ENCODE measurements at places on chromosomes 3 and 15.

DNA sequence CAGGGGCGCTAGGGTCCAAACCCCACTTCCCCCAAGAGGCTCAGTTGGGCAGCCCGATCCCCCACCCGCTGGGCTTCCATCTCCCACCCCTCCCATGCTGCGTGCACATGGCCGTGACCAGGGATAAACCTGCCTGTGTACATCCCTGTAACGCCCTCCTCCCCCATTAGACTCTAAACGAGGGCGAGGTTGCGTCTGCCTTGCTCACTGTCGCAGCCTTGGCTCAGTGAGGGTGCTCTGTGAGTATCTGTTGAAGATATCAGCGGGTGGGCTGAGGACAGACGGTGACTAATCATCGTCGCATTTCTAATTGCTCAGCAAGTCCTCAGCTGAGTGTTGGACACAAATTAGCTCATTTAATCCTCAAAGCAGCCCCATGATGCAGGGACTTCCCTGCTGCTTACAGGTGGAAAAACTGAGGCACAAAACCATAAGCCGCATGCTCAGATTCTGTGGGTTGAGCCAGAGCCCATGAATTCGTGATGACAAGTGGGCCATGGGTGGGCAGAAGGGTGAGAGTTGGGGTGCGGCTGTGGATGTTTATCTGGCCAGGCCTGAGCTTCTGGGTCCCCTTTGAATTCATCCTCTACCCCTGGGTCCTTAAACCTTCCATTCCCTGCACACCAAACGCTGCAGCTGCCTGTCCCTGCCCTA, 26.0 kb downstream of the FBLN2 start:
- no peak for DNase-seq

DNA sequence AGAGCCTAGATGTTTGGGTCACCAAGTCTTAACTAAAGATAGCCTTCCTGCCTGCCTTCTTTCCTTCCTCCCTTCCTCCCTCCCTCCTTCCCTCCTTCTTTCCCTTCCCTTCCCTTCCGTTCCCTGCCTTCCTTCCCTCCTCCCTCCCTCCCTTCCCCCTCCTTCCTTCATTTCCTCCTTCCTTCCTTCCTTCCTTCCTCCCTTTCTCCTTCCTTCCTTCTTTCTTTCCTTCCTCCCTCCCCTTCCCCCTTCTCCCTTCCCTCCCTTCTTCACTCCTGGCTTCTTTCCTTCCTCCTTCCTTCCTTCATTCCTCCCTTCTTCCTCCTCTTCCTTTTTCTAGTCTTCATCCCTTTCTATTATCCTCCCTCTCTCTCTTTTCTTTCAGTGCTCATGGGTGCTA, 2.0 kb downstream of the DNAJB8 start:
- no peak for DNase-seq

- no peak for DNase-seq
Measured at GRCh38 chr3:110813541-110813940, 258.1 kb upstream of the NECTIN3 start.

- no peak for DNase-seq
Measured at GRCh38 chr15:45703670-45704328, 69.0 kb downstream of the SQOR start.

DNA sequence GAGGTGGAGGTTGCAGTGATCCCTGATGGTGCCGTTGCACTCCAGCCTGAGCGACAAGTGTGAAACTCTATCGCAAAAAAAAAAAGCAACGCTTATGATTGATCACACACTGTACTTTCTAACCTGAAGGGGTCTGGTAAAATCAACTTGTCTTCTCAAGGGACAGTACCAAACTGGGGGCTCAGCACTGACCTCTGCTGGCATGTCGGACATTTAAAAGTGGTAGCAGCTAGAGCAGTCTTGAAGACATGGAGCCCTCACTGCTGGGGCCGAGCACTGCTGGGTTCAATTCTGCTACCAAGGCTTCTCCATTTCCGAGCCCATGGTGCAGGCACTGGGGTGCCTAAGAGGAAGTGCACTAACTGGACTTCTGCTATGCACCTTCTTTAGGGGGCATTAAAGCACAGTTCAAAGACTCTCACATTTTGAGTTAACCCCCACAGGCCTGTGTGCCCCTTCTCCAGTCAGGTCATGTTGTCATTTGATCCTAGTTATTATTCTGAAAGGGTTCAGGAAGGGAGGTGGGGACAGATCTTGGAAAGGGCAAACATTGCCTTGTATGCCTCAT, 26.4 kb upstream of the LAMP3 start:
- no peak for DNase-seq

GRCh38 chr15:40871749-40872617, 2.1 kb downstream of the RHOV start:
- peak; percentile 89 for DNase-seq

DNA sequence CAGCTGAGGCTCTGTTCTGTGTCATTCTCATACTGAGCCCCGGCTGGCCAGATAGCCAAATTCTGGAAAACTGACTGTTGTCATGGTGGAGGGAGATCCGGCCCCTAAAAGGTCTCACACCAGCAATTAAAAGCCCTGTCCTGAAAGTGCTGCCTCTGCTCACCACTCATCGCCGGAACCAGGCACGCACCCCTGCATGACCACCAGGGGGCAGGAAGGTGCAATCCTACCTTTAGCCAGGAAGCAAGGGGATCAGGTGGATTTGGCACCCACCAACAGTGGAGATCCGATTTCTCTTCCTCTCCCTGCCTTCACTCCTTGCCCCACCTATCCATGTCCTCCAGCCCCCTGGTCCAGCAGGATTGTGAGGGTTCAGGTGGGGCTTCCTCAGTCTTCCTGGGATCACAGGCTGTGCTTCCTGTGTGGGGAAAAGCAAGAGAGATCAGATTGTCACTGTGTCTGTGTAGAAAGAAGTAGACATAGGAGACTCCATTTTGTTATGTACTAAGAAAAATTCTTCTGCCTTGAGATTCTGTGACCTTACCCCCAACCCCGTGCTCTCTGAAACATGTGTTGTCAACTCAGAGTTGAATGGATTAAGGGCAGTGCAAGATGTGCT, 16.1 kb upstream of the CACNA2D2 start:
- DNase-seq, result peak; percentile 53

DNA sequence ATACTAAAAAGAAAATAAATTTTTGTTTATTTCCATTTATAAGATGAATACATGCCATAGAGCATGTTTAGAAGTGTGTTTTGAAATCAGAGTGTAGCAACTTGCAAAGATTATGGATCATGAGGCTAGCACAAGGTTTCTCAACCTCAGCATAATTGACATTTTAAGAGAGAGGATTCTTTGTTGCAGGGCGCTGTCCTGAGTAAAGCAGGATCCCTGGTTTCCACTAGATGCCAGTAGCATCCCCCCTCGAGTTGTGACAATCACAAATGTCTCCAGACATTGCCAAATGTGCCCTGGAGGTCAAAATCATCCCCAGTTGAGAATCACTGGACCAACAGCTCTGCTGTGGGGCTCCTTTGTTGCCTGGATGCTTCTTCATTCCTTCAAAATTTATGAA, 128.5 kb upstream of the RBMS3 start:
- no peak for DNase-seq

- DNase-seq, result no peak
Measured at GRCh38 chr3:139654637-139655365, 23.0 kb downstream of the NMNAT3 start.

- peak; percentile 40 for DNase-seq
Measured at GRCh38 chr15:48190932-48191573, 412 bp upstream of the CTXN2 start.

- DNase-seq, result no peak
Measured at GRCh38 chr3:80771085-80771484, 990.4 kb downstream of the GBE1 start.

GRCh38 chr3:64667887-64668581, 19.8 kb downstream of the ADAMTS9 start:
- DNase-seq, result no peak

DNA sequence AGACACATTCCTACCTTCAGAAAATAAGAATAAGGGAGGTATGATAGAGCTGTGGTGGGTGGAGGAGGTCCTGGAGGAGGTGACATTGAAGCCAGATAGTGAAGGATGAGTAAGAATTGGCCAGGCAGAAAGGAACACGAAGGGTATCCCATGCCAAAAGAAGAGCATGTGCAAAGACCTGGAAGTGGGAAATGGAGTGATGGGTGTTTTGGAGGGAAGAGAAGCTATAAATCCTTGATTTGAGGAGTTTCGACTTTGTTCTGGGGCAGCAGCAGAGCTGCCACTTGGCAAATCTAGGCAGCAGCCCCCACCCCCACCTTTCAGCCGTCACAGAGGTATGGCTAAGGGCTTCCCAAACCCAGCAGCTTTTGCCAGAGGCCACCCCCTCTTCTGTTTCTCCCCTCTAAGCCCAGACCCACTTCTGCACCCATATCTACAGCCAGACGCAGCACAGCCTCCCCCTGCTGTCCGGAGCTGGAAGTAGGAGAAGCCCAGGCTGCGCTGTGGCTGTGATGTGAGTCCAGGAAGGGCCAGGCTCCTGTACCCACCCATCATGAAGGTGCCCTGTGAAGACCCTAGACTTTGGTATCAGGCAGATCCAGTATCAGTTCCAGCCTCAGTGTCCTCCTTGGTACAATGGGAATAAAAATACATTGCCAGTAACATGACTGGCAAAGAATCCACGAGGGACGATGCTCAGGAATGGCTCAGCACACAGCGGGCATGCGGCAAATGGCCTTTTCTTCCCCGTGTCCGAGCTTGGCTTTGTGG, 188.7 kb upstream of the LINGO1 start:
- peak; percentile 68 for DNase-seq

DNA sequence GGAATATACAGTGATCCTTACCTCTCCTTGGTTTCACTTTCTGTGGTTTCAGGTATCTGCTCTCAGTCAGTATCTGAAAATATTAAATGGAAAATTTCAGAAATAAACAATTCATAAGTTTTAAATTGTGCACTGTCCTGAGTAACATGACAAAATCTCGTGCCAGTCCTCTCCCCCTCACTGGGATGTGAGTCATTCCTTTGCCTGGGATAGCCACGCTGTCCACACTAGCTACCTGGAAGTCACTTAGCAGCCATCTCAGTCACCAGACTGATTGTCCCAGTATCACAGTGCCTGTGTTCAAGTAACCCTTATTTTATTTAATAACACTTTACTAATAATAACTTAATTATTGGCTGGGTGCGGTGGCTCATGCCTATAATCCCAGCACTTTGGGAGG, 15.3 kb upstream of the KLHL25 start:
- no peak for DNase-seq

DNA sequence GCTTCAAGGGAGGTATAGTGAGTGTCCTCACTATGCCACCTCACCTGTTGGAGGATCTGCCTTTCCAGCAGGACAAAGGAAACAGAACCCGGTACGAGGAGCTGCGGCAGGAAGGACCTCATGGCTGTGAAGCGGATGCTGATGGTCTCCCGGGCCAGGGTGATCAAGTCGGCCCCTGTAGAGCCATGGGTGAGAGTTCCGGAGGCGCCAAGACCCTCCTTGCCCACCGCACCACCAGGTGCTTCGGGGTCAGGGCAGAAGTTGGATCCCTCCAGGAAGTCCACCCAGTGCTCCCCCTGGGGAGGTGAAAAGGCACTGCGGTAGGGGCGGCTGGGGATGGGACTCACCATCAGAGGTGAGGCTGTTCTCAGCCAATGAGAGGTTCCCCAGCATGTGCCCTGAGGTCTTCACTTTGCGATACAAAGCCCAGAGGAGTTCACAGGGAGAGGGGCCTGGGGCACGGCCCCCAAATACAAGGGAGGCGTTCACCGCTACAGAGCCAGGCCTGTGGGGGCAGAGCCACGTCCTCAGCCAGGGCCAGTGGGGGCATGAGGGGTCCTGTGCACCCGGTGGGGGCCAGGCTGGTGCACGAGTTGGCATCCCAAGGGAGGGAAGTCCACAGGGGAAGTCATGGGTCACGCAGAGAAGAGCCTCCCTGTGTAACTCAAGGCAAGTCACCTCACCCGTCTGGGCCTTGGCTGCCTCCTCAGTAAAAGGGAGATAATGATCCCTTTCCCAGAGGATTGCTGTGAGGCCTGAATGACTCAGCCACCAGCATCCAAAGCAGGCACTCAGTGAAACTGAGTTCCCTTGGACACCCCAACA, 27.7 kb downstream of the C15orf39 start:
- no peak for DNase-seq

GRCh38 chr15:52360229-52361203, 64.9 kb upstream of the MYO5C start:
- no peak for DNase-seq

GRCh38 chr3:176850498-176850897, 346.8 kb downstream of the TBL1XR1 start:
- DNase-seq, result no peak

- no peak for DNase-seq
Measured at GRCh38 chr3:4506559-4507023, 13.4 kb downstream of the ITPR1 start.

GRCh38 chr3:136664771-136665170, 87.4 kb downstream of the STAG1 start:
- DNase-seq, result no peak

DNA sequence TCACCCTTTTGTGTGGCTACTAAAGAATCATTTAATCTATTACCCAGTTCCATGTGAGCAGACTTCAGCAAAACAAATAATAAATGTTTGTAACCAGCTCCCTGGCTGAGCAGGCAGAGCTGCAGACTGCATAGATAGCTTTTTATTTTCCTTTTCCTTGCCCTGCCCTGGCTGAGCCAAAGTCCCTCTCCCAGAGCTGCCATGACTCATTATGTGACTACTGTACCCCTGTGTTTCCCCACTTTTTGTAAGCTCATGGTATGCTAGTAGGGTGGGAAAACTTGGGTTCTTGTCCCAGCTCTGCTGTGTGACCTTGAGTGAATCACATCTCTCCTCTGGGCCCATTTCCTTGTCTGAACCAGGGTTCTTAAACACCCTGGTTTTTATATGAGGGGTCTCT, 127.5 kb downstream of the CLSTN2 start:
- DNase-seq, result no peak

DNA sequence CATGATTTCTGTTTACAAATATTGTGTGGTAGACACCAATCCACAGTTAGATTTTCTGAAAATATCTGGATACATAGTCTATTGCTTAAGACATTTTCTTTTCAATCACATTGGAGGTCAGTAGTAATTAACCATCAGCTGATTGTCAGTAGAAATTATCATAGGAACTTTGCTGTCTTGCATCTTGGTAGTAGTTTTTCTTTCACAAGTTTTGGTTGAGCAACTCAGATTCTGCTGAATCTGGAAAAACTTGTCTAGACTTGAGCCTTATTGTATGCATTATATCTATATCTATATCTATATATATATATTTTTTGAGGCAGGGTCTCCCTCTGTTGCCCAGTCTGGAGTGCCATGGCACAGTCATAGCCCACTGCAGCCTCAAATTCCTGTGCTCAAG, 4.0 kb downstream of the RAB11A start:
- no peak for DNase-seq

DNA sequence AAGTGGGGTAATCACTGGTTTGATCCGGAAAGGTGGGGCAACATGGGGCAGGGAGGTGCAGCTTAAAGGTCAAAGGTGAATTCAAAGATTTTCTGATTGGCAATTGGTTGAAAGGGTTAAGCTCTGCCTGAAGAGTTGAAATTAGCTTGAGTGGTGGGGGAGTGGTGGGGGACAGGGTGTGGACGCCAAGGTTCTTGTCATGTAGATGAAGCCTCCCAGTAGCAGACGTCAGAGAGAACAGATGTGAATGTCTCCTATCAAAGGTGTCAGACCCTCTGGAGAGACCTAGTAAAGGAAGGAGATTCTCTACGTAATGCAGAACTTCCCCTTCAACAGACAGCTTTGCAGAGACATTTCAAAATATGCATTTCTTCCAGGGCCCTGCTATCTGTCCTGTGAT, 62.8 kb downstream of the ABCC5 start:
- DNase-seq, result no peak

GRCh38 chr3:169295126-169295525, 368.4 kb downstream of the MECOM start:
- DNase-seq, result peak; percentile 12

- DNase-seq, result peak; percentile 52
Measured at GRCh38 chr15:45399381-45400212, 21.3 kb upstream of the GATM start.
